ENCODE measurements at places on chromosomes 2 and 18. TPM values are rescaled to one million over a fixed set of nuclear protein-coding genes. Genes with fewer than 3 reads are reported as not detected.

GRCh38 chr2:35080231-35080910 is 1275.2 kb upstream of the CRIM1 start:
- DNase-seq: no peak
- H3K4me1 ChIP-seq: no peaks in the 10 kb centered on the region
- no peak overlapping the region for H3K27ac ChIP-seq

CLEC4F gene
- total RNA-seq: not detected

RESP18 gene
- not detected for total RNA-seq

STPG4 gene
- not detected for total RNA-seq

ACVR1 gene
- 6.9 TPM for total RNA-seq

PCARE gene
- not detected for total RNA-seq

RGPD3 gene
- total RNA-seq: 0.75 TPM

DNA sequence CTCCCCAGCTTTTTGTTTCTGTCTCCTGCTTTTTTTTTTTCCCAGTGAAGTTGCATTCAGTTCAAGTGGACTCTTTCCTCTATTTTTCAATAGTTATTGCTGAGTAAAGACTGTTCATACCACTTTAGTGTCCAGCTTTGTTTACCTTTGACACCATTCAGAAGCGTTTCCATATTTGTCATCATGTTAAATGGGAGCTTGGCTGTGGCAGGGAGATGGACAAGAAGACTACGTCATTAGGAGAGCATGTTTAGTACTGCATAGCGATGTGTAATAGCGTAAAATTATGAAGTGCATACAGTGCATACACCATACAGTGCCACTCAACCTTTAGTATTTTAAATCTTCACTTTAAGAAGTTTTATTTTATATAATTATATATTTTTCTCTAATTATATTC is 655.9 kb downstream of the DCC start:
- H3K27ac ChIP-seq: no peak overlapping the region
- no peaks in the 10 kb centered on the region for H3K27me3 ChIP-seq
- no peaks in the 10 kb centered on the region for H3K36me3 ChIP-seq
- no peak for DNase-seq
- no peak overlapping the region for H3K4me3 ChIP-seq

ITGB6 gene
- not detected for total RNA-seq

GRCh38 chr2:170258382-170258781 is 80.4 kb downstream of the MYO3B start:
- no peaks in the 10 kb centered on the region for H3K36me3 ChIP-seq
- H3K27ac ChIP-seq: no peak overlapping the region
- H3K4me1 ChIP-seq: no peaks in the 10 kb centered on the region
- no peaks in the 10 kb centered on the region for H3K27me3 ChIP-seq
- H3K4me3 ChIP-seq: no peak overlapping the region

KYNU gene
- total RNA-seq: 2.3 TPM

DNA sequence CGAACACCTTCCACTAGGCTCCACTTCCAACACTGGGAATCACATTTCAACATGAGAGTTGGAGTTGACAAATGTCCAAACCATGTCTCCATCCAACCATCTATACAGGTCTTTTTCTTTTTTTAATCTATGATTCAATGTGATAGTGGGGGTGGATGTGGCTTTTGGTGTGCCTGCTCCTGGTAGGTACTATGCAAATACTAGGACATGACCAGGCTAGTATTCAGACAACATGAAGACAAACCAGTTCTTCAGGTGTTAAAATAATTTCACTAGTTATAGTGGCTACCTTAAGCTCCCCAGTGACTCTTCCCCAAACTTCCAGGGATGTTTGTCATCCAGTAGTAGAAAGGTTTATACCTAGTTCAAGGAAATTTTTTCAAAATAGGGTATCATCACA is 387.5 kb downstream of the CDH2 start:
- H3K4me3 ChIP-seq: no peak overlapping the region
- H3K4me1 ChIP-seq: no peaks in the 10 kb centered on the region
- no peak for DNase-seq
- H3K27ac ChIP-seq: no peak overlapping the region

UGT1A4 gene
- not detected for total RNA-seq

DNA sequence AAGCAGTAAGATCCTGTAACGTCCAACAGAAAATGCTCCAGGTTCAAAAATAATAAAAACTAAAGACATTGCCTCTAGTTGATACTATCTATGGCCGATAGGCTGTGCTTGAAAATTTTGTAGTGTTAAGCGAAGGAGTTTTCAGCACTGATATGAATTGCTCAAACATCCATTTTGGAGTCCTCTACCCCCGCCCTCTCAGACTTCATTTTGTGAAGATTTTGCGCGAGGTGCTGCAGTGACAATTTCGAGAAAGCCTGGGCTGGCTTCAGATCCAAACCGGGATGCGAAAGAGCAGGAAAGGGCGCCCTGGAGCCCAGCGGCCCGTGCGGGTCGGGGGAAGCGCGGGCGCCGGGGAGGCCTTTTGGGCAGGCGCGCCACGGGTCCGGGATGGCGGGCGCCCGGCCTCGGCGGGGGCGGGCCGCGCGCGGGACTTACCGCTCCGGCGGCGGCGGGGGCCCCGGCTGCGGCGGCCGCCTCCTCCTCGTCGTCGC is 1.8 kb downstream of the SP3 start:
- DNase-seq: no peak
- H3K27me3 ChIP-seq: no peaks in the 10 kb centered on the region
- peak overlapping the region; percentile 93 for H3K4me3 ChIP-seq
- H3K36me3 ChIP-seq: peaks cover 5% of the 10 kb centered on the region
- H3K4me1 ChIP-seq: no peaks in the 10 kb centered on the region
- peak overlapping the region; percentile 99 for H3K27ac ChIP-seq

MYO5B gene
- 0.21 TPM for total RNA-seq

- no peaks in the 10 kb centered on the region for H3K36me3 ChIP-seq
- H3K27me3 ChIP-seq: no peaks in the 10 kb centered on the region
- H3K4me3 ChIP-seq: peak overlapping the region; percentile 36
- peak overlapping the region; percentile 63 for H3K27ac ChIP-seq
- no peak for DNase-seq
These were observed 398 bp downstream of the INPP5D start for GRCh38 chr2:233060501-233060979.

- H3K36me3 ChIP-seq: no peaks in the 10 kb centered on the region
- H3K4me3 ChIP-seq: no peak overlapping the region
- H3K27ac ChIP-seq: no peak overlapping the region
- no peaks in the 10 kb centered on the region for H3K27me3 ChIP-seq
- H3K4me1 ChIP-seq: no peaks in the 10 kb centered on the region
These were observed 390.3 kb upstream of the MYT1L start for GRCh38 chr2:2721296-2721835.

DNA sequence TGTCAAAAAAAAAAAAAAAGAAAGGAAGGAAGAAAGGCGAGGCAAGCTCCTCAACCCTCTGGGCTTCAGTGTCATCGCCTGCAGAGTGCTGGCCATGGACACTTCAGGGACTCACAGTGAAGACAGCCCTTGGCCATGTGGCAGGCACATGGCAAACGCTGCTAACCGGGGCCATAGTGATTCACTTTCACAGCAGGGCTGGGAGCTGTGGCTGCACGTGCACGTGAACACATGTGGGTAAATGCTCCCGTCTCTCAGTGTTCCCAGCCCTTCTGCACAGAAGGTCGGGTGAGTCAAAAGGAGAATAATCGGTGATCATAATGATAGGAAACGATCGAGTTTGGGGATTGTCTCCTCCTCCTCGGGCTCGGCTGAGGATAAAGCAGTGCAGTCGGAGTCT is 46.1 kb upstream of the UBE2F start:
- peaks cover 9% of the 10 kb centered on the region for H3K4me1 ChIP-seq
- H3K36me3 ChIP-seq: no peaks in the 10 kb centered on the region
- DNase-seq: no peak
- peak overlapping the region; percentile 94 for H3K27ac ChIP-seq
- H3K4me3 ChIP-seq: no peak overlapping the region

GALNT3 gene
- 0.64 TPM for total RNA-seq

GRCh38 chr2:192888109-192888508 is 693.4 kb upstream of the TMEFF2 start:
- H3K27ac ChIP-seq: no peak overlapping the region
- no peaks in the 10 kb centered on the region for H3K27me3 ChIP-seq
- no peaks in the 10 kb centered on the region for H3K4me1 ChIP-seq
- no peaks in the 10 kb centered on the region for H3K36me3 ChIP-seq

DNA sequence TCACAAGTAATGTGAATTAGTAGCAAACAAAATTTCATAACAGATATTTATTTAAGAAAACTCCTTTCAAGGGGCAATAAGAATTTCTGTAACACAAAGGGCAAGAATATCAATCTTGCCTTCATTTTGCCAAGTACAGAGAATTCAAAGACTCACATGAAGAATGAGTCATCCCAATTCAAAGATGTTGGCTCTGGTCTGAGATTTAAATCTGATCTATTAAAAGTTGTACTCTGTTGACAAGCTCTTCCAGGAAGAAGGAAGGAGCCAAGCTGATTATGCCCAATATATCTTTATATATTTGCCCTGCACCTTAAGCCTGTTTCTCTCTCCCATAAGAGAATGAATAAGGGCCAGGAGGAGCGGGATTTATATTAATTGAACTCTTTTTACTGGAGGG is 55.9 kb upstream of the RPE start:
- DNase-seq: no peak
- H3K4me3 ChIP-seq: no peak overlapping the region
- no peaks in the 10 kb centered on the region for H3K36me3 ChIP-seq
- no peaks in the 10 kb centered on the region for H3K4me1 ChIP-seq

- no peaks in the 10 kb centered on the region for H3K4me1 ChIP-seq
- no peaks in the 10 kb centered on the region for H3K27me3 ChIP-seq
- no peak overlapping the region for H3K4me3 ChIP-seq
- DNase-seq: no peak
- no peaks in the 10 kb centered on the region for H3K36me3 ChIP-seq
- H3K27ac ChIP-seq: no peak overlapping the region
These were observed 46.0 kb upstream of the MBP start for GRCh38 chr18:77178559-77178958.

IDH1 gene
- total RNA-seq: 25.9 TPM

ATRAID gene
- 284 TPM for total RNA-seq

PRSS56 gene
- total RNA-seq: not detected

DNA sequence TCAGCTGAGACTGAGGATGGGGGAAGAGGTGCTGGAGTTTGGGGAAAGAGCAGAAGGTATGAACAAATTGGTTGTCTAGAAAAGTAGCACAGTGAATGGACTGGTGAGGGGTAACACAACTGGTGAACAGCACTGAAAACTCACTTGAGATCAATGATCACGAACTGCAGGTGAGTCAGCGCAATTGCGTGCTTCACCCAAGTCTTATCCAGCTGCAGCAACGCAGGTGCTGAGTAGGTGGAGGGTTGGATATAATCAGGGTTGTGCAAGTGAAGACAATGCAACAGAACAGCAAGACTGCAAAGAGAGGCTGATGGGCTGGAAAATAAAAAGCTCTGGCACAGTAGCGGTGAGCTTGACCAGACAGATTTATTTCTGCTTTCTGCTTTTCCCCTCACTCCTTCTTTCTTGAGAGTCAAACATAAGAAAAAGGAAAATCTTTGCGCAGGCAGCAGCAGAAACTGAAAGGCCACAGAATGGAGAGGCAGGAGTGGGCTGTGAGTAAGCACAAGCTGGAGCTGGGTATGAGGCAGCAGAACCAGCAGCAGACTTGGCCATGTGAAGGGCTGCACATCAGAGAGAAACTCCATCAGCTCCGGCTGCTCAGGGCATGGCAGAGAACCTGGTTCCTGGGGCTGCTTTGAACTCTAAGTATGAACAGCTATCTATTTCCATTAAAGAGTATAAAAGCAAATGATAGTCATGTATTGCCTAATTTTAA is 99.4 kb upstream of the ARL5A start:
- no peaks in the 10 kb centered on the region for H3K36me3 ChIP-seq
- H3K27me3 ChIP-seq: no peaks in the 10 kb centered on the region
- no peak for DNase-seq

POTEE gene
- not detected for total RNA-seq

- peaks cover 9% of the 10 kb centered on the region for H3K36me3 ChIP-seq
- no peaks in the 10 kb centered on the region for H3K4me1 ChIP-seq
- DNase-seq: no peak
- no peak overlapping the region for H3K27ac ChIP-seq
- no peak overlapping the region for H3K4me3 ChIP-seq
- no peaks in the 10 kb centered on the region for H3K27me3 ChIP-seq
These were observed 22.2 kb downstream of the LYG1 start for GRCh38 chr2:99278793-99279291.

DNA sequence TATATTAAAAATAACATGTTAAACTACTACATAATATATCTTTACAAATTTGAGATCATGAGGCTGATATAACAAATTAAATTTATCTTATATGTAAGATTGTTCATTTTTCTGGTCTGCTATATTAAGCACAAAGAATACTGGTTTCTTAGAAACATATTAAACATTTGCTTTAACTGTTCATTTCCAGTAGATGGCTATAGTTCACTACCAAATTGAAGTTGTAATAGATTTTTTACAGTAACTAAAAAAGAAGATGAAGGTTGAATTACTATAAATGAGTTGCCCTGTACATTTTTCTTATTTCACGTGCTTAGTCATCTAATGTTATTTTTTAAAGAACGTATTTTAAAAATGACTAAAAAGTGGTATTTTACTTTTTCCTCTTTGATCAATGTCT is 57.0 kb downstream of the ZNF407 start:
- no peaks in the 10 kb centered on the region for H3K27me3 ChIP-seq
- H3K4me1 ChIP-seq: no peaks in the 10 kb centered on the region
- no peak overlapping the region for H3K27ac ChIP-seq
- H3K4me3 ChIP-seq: no peak overlapping the region
- H3K36me3 ChIP-seq: no peaks in the 10 kb centered on the region

DNA sequence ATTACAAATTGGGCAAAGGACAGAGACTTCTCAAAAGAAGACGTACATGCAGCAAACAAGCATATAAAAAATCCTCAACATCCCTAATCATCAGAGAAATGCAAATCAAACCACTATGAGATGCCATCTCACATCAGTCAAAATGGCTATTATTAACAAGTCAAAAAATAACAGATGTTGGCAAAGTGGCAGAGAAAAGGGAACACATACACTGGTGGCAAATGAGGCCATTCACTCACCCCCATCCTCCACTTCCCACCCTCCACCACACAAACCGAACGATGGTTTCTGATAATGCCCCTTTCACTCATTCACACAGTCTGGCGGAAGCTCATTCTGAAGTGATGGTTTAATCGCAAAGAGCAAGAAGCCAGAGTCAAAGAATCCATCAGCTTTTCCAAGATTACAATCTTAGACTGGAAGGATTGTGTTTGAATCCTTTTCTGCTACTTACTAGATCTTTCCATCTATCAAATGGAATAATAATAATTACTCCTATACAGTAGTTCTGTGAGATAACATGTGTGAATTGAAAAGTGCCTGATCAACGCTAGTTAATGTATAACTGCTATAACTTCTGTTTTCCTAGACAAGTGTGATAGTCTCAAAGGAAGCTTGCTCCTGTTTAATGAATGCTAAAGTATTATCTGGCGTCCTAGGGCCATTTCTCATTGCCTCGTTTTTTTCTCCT is 16.9 kb upstream of the CD28 start:
- H3K27me3 ChIP-seq: no peaks in the 10 kb centered on the region
- peak overlapping the region; percentile 36 for H3K27ac ChIP-seq
- peaks cover 45% of the 10 kb centered on the region for H3K4me1 ChIP-seq
- no peak for DNase-seq
- H3K4me3 ChIP-seq: no peak overlapping the region

HAAO gene
- 7.2 TPM for total RNA-seq

NEB gene
- 0.53 TPM for total RNA-seq

CFAP65 gene
- not detected for total RNA-seq

RAB31 gene
- total RNA-seq: 36.8 TPM
